ENCODE measurements at places on chromosomes 2 and 18. TPM values are rescaled to one million over a fixed set of nuclear protein-coding genes. Genes with fewer than 3 reads are reported as not detected.

DNA sequence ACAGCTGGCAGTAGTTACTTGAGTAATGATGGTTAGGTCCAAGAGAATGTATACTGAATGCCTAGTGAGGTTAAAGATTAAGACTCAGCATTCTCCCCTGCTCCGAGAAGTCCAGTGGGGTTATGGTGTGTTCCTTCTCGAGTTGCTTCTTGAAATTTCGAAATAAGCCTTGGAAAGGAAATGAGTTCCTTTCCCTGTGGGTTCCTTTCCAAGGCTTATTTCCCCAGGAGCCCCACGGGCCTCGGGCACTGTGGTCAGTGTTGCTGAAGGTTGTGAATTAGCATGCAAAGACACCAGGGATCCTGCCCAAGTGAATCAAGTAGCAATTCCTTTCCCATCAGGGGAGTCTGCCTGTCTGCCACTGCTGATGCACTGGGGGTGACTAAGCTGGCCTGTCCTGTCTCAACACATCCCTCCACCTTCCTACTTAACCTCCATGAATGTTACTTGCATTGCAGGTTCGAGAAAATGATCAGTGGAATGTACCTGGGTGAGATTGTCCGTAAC, 53.6 kb downstream of the HK2 start:
- peaks cover 12% of the 10 kb centered on the region for H3K36me3 ChIP-seq
- H3K27ac ChIP-seq: no peak overlapping the region
- DNase-seq: no peak
- H3K4me3 ChIP-seq: no peak overlapping the region
- no peaks in the 10 kb centered on the region for H3K27me3 ChIP-seq

- H3K27me3 ChIP-seq: no peaks in the 10 kb centered on the region
- H3K36me3 ChIP-seq: peaks cover 6% of the 10 kb centered on the region
- H3K4me3 ChIP-seq: no peak overlapping the region
Measured at GRCh38 chr2:241339839-241340630, 16.1 kb upstream of the FARP2 start.

DNA sequence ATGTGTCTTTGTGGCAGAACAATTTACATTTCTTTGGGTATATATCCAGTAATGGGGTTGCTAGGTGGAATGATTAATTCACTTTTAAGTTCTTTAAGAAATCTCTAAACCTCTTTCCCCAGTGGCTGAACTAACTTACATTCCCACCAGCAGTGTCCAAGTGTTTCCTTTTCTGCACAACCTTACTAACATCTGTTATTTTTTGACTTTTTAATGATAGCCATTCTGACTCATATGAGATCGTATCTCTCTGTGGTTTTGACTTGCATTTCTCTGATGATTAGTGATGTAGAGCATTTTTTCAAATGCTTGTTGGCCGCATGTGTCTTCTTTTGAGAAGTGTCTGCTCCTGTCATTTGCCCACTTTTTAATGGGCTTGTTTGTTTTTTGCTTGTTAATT, 43.1 kb upstream of the PTH2R start:
- no peaks in the 10 kb centered on the region for H3K27me3 ChIP-seq
- DNase-seq: no peak
- H3K4me3 ChIP-seq: no peak overlapping the region
- no peaks in the 10 kb centered on the region for H3K36me3 ChIP-seq

- H3K36me3 ChIP-seq: no peaks in the 10 kb centered on the region
- H3K27ac ChIP-seq: no peak overlapping the region
- H3K27me3 ChIP-seq: no peaks in the 10 kb centered on the region
- no peak overlapping the region for H3K4me3 ChIP-seq
- DNase-seq: no peak
- no peaks in the 10 kb centered on the region for H3K4me1 ChIP-seq
Measured at GRCh38 chr2:132941296-132942020, 271.5 kb upstream of the LYPD1 start.

DNA sequence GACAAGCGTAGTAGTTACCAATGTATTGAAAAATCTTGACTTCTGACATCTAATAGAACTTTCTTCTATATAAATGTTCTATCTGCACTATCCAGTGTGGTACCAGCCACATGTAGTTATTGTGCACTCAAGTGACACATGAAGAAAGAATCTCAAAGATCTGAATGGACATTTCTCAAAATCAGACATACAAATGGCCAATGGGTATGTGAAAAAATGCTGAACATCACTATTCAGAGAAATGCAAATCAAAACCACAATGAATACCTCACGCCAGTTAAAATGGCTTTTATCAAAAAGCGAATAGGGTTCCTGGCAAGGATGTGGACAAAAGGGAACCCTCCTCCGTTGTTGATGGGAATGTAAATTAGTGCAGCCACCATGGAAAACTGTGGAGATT, 37.5 kb upstream of the SMCHD1 start:
- no peaks in the 10 kb centered on the region for H3K36me3 ChIP-seq
- DNase-seq: no peak
- H3K27ac ChIP-seq: no peak overlapping the region
- no peak overlapping the region for H3K4me3 ChIP-seq
- H3K27me3 ChIP-seq: no peaks in the 10 kb centered on the region

DNA sequence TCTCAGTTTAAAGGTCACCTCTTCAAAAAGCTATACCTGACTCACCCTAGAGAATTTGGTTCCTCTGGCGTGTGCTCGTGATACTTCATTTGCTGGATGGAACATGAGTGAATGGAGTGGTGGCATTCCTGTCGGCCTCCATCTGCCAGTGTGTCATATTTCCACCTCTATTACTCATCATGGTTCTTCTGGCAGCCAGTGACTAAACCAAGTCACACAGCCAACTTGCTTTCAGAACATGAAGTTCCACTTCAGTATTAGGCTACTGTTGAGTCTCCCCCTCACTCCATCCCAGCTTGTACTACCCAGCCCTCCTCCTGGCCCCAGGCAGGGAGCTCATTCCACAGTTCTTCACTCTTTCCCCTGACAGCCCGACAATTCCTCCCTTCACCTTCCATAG, 169.8 kb downstream of the MREG start:
- no peaks in the 10 kb centered on the region for H3K27me3 ChIP-seq
- H3K27ac ChIP-seq: peak overlapping the region; percentile 13
- peak; percentile 59 for DNase-seq

DNA sequence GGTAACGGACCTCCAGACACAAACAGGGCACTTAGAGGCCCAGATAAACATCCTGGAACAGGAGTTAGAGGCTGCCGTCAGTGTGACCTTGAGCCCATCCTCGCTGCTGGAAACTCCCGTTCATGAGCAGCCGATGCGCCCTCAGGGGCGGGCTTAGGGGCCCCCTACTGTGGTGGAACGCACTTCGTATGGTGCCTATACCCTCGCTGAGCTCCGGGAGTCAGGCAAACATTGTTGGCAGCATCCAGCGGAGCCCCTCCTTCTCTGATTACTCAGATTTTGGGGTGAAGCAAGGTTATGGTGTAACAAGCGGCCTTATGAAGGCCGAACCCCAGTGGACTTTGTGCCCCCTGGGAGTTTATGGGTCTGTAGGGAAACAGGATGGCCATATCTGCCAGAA, 205.3 kb upstream of the SYT4 start:
- H3K4me3 ChIP-seq: no peak overlapping the region
- DNase-seq: no peak
- H3K36me3 ChIP-seq: no peaks in the 10 kb centered on the region
- H3K27me3 ChIP-seq: no peaks in the 10 kb centered on the region
- H3K27ac ChIP-seq: no peak overlapping the region

DNA sequence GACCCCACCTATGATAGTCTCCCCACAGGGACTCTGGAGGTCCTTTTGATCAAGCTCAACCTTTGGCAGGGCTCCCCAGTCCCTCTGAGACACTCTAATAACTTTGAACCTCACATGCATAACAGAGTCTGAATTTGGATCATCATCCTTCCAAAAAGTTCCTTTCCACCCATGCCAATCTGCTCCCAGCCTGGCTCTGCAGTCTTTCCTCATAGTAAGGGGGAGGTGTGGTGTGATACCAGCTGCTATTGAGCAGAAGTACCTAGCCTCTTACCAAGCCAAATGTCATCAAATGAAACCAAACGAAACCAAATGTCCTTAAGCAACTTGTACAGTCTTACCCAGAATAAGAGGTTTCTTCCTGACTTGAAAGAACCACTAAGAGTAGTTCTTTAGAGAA, 36.5 kb downstream of the DTNA start:
- no peak overlapping the region for H3K4me3 ChIP-seq
- H3K27ac ChIP-seq: no peak overlapping the region
- DNase-seq: no peak
- peaks cover 3% of the 10 kb centered on the region for H3K4me1 ChIP-seq
- H3K36me3 ChIP-seq: no peaks in the 10 kb centered on the region
- no peaks in the 10 kb centered on the region for H3K27me3 ChIP-seq

- H3K27ac ChIP-seq: no peak overlapping the region
- H3K36me3 ChIP-seq: no peaks in the 10 kb centered on the region
- H3K4me1 ChIP-seq: no peaks in the 10 kb centered on the region
- no peak for DNase-seq
- H3K4me3 ChIP-seq: no peak overlapping the region
- H3K27me3 ChIP-seq: no peaks in the 10 kb centered on the region
Measured at GRCh38 chr2:12070581-12070980, 324.1 kb downstream of the LPIN1 start.

GRCh38 chr2:2688254-2688653, 357.2 kb upstream of the MYT1L start:
- H3K4me1 ChIP-seq: no peaks in the 10 kb centered on the region
- H3K27ac ChIP-seq: no peak overlapping the region
- H3K27me3 ChIP-seq: no peaks in the 10 kb centered on the region
- no peaks in the 10 kb centered on the region for H3K36me3 ChIP-seq

DNA sequence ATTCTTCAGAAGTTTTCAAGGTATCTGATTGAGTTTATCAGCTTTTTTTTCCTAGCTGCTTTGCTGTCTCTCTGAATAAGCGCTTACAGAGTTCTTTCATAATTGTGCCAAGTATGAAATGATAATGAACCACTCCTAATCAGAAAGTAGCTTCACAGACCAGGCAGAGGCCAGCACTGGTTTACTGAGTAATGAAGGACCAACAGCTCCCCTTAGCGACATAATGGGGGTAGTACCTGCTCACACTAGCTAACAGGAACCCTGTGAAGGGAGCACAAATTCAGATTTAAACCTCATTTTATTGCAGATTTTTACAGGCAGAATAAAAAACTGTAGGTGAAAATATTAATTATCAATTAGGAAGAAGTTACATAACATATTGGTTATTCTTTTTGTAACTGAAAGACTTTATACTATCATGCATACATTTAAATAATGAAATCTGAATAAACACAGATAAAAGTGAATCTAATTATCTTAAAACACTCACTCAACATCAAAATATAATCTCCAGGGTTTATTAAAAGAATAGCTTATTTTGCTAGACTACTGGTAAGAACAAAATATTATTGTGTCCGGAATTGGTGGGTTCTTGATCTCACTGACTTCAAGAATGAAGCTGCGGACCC, 53.7 kb upstream of the LRRC30 start:
- no peaks in the 10 kb centered on the region for H3K27me3 ChIP-seq
- DNase-seq: no peak
- no peaks in the 10 kb centered on the region for H3K36me3 ChIP-seq

- DNase-seq: no peak
- H3K27ac ChIP-seq: no peak overlapping the region
- H3K27me3 ChIP-seq: no peaks in the 10 kb centered on the region
- H3K4me3 ChIP-seq: no peak overlapping the region
- H3K4me1 ChIP-seq: no peaks in the 10 kb centered on the region
Measured at GRCh38 chr2:73766349-73766748, 13.6 kb downstream of the DUSP11 start.

GRCh38 chr2:138298900-138299299, 202.7 kb upstream of the SPOPL start:
- H3K27ac ChIP-seq: no peak overlapping the region
- DNase-seq: no peak
- H3K4me1 ChIP-seq: no peaks in the 10 kb centered on the region
- H3K27me3 ChIP-seq: no peaks in the 10 kb centered on the region

DNA sequence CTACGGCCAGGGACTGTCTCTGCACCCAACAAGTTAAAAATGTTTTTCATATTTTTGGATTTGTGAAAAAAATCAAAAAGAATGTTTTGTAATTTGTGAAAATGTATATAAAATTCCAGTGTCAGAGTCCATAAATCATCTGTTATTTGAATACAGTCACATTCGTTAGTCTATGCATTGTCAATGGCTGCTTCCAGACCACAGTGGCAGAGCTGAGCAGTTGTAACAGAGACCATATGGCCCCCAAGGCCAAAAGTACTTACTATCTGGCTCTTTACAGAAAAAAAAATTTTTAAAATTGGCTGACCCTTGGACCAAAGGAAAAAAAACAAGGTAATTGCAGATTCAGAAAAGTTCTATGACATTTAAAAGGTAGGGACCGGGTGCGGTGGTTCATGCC, 86.7 kb upstream of the ATL2 start:
- H3K27me3 ChIP-seq: no peaks in the 10 kb centered on the region
- no peaks in the 10 kb centered on the region for H3K36me3 ChIP-seq
- no peak for DNase-seq
- H3K4me3 ChIP-seq: no peak overlapping the region
- H3K4me1 ChIP-seq: no peaks in the 10 kb centered on the region
- no peak overlapping the region for H3K27ac ChIP-seq

DNA sequence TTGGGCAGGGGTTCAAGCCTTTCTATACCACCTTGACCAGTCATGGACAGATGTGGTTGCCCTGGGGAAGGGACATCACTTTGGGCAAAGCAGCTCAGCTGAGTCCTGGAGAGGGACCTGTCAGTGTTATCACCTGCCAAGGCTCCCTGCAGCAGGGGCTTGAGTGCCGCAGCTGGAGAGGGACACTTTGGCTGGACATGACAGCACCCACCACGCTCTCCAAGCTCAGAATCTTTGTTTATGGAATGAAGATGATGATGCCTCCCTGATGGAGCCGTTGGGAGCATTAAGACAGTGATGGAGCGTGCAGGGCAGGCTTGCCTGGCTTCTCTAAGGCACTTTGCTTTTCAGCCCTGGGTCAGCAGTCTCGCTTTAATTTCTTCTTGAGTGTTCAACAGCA, 4.3 kb upstream of the TFCP2L1 start:
- no peaks in the 10 kb centered on the region for H3K27me3 ChIP-seq

- H3K36me3 ChIP-seq: no peaks in the 10 kb centered on the region
- H3K27ac ChIP-seq: no peak overlapping the region
- H3K4me3 ChIP-seq: no peak overlapping the region
- DNase-seq: no peak
Measured at GRCh38 chr2:39484206-39484605, 47.1 kb upstream of the MAP4K3 start.

GRCh38 chr2:238597638-238598528, 171.2 kb downstream of the ASB1 start:
- peaks cover 8% of the 10 kb centered on the region for H3K4me1 ChIP-seq
- H3K4me3 ChIP-seq: no peak overlapping the region
- H3K36me3 ChIP-seq: no peaks in the 10 kb centered on the region
- DNase-seq: no peak
- H3K27ac ChIP-seq: peak overlapping the region; percentile 90
- H3K27me3 ChIP-seq: no peaks in the 10 kb centered on the region

The IL1R1 gene
- total RNA-seq: 135 TPM

The MYO3B gene
- total RNA-seq: not detected

The SERPINB11 gene
- total RNA-seq: not detected

The ACTG2 gene
- total RNA-seq: 1,843 TPM

The HEATR5B gene
- total RNA-seq: 28.2 TPM

The NT5DC4 gene
- not detected for total RNA-seq

The DTNB gene
- total RNA-seq: 33.7 TPM

The TRIM43 gene
- not detected for total RNA-seq

The TUBA4A gene
- 44.3 TPM for total RNA-seq

The LYG2 gene
- not detected for total RNA-seq

The CNTNAP5 gene
- not detected for total RNA-seq

The RAPGEF4 gene
- 6.7 TPM for total RNA-seq

The CD28 gene
- total RNA-seq: 11.0 TPM

The TDRD15 gene
- 0.15 TPM for total RNA-seq
